ENCODE measurements at places on chromosomes 5 and 9. TPM values are rescaled to one million over a fixed set of nuclear protein-coding genes. Genes with fewer than 3 reads are reported as not detected.
A peak's percentile ranks its signal among the peaks of the same experiment; 100 is the strongest.

GRCh38 chr9:133014696-133015095, 16.1 kb upstream of the GTF3C5 start:
- DNase-seq = no peak

GRCh38 chr9:124852121-124852828, 985 bp upstream of the WDR38 start:
- DNase-seq = no peak

- no peak for DNase-seq
Observed at GRCh38 chr5:173789031-173789920, 98.9 kb upstream of the CPEB4 start.

DNA sequence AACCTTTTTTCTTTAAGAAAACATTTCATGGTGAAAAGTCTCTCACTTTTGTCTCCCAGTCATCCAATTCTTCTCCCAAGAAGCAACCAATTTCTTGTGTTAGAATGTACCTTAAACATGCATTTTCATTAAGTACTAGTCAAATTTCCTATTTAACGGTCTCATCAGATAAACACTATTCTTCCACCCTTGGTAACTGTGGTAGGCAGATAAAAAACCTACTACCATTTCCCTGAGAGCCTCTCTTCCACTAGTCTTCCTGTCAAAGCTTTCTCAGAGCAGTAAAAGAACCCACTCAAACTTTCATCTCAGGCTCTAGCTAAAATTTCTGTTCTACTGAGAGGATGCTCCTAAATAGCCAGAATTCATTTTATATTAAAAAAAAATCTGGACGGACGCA, 10.9 kb downstream of the GNE start:
- DNase-seq = no peak

- no peak for DNase-seq
Observed at GRCh38 chr9:86039991-86040860, 59.1 kb downstream of the GOLM1 start.

GRCh38 chr5:44257653-44258365, 131.4 kb downstream of the FGF10 start:
- DNase-seq = no peak

- DNase-seq = no peak
Observed at GRCh38 chr5:213803-214395, 4.1 kb downstream of the CCDC127 start.

DNA sequence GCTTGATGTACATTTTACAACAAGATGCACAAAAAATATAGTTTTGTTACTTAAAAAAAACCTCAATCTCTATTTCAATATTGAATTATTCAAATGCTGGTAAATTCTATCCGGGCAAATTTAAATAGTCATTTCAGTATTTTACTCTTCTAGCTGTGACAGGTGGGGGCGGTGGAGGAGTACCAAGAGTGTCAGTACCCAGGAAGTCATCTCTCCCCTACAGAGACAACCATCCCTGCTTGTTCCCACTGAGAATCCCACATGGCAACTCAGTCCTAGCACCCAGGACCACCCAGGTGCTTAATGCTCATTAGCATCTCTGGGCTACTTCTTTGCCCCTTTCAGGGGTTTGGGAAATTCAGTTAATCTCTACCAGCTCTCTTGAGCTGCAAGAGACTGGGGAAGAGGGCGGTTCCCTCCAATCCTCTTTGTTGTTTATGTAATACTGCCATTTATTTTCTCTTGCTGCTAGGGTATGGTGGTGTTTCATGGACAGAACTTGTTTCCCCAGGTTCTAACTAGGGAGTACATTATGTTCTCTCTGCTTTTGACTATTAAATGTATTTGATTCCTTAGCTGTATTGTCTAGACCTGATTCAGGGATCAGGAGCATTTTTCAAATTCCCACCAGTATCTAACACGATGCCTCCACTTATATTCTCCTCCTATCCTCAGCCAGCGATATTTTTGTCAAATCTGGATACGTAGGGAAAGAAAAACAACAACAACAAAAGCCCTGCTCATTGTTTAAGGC, 122.5 kb downstream of the CDH18 start:
- DNase-seq = no peak

- no peak for DNase-seq
Observed at GRCh38 chr5:1171340-1171941, 30.0 kb upstream of the SLC6A19 start.

DNA sequence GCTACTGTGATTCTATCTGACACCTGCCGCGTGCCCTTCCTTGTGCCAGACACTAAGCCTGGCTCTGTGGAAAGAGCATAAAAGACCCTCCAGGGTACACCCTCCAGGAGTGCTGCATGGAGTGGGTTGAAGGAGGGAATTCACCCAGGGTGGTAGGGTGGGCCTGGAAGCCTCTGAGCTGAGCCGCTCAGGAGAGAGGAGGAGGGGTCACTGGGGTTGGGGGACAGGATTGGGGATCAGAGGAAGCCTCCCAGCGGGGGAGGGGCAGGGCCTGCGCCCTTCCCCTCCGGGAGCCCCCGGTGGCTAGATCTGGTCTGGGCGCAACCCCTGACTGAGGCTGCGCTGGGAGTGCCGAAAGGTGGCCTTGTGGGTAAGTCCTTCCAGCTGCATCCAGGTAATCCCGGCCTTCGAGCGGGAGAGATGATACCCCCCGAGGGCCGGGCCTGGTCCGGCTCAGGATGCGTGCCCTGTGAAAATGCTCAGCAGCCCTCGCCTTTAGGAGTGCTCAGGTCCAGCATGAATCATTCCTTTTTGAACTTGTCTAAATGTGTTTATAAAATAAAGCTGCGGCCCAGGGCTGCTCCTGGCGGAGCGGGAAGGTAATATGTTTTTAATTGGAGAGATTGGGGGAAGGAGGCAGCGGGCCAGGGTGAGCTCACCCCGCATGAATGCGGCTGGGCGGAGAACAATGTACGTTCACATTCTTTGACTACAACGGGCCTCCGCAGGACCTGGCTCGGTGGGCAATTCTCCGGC, 118.1 kb upstream of the SMIM23 start:
- peak; percentile 77 for DNase-seq

DNA sequence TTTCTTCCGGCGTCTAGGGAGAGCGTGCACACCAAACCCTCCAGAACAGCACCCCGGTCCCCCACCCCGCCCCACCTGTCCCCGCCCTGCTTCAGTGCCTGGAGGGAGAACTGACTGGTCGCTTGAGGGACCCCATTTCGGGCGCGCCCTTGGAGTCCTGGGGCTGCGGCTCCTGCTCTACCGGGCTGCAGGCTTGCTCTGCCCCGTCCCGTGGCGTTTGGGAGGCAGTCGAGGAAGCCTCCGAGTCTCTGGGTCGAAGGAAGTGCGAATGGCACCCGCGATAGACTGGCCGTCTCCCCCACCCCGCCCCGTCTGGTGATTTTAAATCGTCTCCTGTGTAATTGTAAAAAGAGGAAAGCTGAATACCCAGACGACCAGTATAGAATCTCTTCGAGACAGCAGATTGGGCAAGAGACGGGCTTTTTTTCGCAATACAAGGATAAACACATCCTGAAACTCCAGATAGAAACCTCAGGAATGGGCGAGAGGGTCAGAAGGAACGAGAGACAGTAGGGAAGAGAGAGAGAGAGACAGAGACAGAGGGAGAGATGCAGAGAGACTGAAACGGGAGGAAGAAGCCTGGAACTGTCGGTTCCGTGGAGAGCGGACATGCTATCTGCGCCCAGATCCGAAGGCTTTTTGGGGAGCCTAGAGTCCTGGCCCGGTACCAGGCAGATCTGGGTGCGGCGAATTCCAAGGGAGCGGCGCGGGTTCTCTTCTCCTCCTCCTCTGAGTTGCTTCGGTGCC, 9.9 kb downstream of the PRDM6 start:
- no peak for DNase-seq

- DNase-seq = no peak
Observed at GRCh38 chr5:116436674-116437350, 137.8 kb downstream of the SEMA6A start.

DNA sequence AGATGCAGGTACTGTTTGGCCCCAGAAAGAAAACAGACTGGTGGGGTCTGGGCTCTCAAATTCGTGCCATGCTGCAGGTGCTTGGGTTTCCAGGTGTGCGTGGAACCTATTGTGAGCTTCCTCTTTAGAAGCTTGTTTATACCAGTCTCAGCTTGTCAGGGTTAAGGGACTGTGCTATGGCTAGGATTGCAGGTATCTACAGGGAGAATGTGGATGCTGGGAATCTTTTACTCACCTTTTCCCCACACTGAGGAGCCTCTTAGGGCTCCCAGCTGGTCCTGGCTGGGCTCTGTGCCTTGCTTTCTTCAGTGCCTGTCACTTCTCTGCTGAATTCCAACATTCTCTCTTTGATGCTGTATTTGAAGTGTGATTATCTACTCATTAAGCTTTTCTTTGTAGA, 111.8 kb downstream of the WDR70 start:
- no peak for DNase-seq

GRCh38 chr5:83564069-83564749, 92.7 kb downstream of the VCAN start:
- no peak for DNase-seq

DNA sequence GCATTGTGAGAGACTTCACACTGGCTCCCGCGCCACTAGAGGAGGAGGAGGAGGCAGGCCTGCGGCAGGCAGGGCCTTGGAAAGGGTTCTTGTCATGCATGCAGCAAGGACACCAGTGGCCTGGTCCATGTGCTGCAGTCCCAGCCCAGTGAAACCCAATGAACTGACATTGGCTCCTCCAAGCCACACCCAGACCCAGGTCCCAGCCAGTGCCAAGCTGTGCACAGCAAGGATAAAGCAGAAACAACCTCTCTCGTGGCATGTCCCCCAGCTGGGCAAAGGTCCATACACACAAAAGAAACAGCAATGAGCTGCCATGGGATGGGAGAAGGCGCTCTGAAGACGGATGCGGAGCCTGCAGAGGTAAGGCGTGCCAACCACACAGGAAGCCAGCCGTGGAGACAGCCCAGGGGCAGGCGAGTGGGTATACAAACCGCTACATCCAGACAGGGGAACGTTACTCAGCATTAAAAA, 89.2 kb downstream of the SEMA4D start:
- DNase-seq = no peak

DNA sequence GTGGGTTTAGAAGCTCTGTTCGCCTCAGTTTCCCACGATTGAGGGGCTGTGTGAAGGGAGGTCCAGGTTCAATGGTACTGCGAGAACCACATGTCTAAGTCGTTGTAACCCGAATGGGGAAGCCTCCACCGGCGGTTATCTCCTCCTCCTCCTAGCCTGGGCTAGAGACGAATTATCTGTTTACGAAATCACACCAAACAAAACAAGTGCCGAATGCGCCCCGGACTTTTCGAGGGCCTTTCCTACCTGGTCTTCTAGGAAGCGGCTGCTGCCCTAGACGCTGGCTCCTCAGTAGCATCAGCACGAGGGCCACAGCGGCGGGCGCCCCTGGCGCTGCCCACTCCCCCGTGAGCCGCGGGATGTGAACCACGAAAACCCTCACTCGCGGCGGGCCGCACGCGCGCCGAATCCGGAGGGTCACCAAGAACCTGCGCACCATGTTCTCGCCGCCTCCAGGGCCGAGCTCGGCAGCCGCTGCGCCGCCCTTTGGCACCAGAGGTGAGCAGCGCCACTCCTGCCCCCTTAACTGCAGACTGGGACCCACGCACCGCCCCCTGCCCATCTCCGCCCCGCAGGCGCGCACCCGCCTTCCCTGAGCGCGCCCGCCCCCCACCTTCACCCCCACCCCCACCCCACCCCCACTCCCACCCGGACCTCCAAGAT, at the start of gene CDKN2A:
CDKN2A (minus strand) TSS at position 500 of the 663 bp plus-strand sequence.
- peak; percentile 62 for DNase-seq

DNA sequence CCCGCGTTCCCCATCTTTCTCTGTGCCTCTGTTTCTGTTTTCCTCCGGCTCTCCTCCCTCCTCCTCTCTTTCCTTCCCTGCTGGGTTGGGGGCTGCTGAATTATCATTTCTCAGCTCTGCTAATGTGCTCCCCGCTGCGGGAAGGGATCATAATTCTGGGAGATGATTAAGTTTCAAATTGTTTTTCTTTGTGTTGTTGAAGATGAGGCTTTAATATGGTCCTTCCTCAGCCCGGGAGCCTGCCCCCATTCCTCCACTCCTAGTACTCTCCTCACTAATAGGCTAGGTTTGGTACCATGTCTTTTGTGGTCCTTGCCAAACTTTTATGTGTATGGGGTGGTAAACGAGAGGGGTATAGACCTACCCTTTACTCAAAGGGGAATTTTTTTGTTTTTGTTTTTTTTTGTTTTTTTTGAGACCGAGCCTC, 5.7 kb upstream of the PCDH1 start:
- no peak for DNase-seq

DNA sequence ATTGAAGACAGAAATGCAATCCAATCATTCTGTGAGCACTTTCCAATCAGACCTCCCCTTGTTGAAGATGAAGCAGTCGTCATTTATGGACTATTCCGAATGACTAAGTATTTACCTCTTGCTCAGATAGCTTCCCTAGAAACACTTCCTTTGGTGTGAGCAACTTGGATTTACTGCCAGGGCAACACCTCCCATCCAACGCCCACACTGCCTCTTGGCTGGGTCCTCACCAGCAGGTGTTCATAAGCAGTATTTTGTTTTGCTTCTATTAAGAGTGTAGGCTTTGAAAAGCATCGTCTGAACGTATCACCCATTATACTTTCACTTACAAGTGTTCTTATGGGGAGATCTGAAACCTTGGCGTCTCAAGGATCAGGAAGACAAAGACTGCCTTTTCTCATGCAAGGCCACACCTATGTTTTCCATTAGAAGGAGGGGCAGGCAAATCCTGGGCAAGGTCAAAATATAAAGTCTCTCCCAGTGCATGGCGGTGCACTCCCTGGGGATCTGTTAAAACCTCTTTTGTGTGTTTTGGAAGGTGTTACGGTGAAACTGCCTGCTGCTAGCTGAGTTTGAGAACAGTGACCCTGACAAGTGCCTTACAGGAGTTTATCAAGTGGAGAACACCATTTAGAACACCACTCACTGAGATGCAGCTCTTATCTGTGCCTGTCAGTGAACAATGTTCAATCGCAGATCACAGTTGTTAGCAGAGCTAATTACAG, 10.6 kb upstream of the MARCHF3 start:
- no peak for DNase-seq

- DNase-seq = no peak
Observed at GRCh38 chr5:116872486-116872885, 297.9 kb upstream of the SEMA6A start.

DNA sequence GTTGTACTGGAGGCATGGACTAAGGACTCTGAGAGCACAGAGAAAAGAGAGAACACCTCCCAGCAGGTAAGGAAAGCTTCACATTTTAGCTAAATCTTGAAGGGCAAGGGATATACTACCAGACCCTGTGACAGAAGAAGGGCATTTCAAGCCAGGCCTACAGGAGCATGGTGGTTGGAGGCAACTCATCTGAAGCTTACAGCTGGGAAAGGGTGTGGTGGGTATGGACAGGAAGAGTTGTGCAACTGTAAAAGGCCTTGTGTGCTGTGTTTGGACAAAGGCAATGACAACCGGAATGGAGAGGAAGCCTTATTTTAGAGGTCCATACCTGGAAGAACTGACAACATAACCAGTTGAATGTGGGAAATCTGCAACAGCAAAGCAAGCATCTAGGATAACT, 31.2 kb downstream of the NIPSNAP3B start:
- no peak for DNase-seq

The SV2C gene
- total RNA-seq = 0.18 TPM

The ANKRA2 gene
- 35.5 TPM for total RNA-seq

The C9 gene
- total RNA-seq = not detected

The SPINK6 gene
- total RNA-seq = not detected

The TMEM215 gene
- 0.07 TPM for total RNA-seq

The AK8 gene
- 2.1 TPM for total RNA-seq

The NTNG2 gene
- total RNA-seq = 8.1 TPM

The SYK gene
- total RNA-seq = 3.8 TPM

The CMYA5 gene
- 6.7 TPM for total RNA-seq

The GCNT4 gene
- 1.8 TPM for total RNA-seq

The TSSK1B gene
- 0.78 TPM for total RNA-seq

The ASB6 gene
- total RNA-seq = 24.5 TPM

The NMUR2 gene
- 1.9 TPM for total RNA-seq

The MOB3B gene
- total RNA-seq = 14.6 TPM

The PTCH1 gene
- 36.1 TPM for total RNA-seq

Measured in mesothelial cell of epicardium (in vitro differentiated cells).